ENCODE measurements at places on chromosomes 3 and 15. TPM values are rescaled to one million over a fixed set of nuclear protein-coding genes. Genes with fewer than 3 reads are reported as not detected.

The MAP1A gene
- 2.2 TPM for total RNA-seq

The GABRB3 gene
- total RNA-seq: not detected

The TPRG1 gene
- 11.2 TPM for total RNA-seq

The CLDN18 gene
- total RNA-seq: not detected

The CLEC3B gene
- total RNA-seq: not detected

The COL7A1 gene
- total RNA-seq: 0.83 TPM

The MME gene
- total RNA-seq: not detected

The PLA2G4E gene
- total RNA-seq: not detected

DNA sequence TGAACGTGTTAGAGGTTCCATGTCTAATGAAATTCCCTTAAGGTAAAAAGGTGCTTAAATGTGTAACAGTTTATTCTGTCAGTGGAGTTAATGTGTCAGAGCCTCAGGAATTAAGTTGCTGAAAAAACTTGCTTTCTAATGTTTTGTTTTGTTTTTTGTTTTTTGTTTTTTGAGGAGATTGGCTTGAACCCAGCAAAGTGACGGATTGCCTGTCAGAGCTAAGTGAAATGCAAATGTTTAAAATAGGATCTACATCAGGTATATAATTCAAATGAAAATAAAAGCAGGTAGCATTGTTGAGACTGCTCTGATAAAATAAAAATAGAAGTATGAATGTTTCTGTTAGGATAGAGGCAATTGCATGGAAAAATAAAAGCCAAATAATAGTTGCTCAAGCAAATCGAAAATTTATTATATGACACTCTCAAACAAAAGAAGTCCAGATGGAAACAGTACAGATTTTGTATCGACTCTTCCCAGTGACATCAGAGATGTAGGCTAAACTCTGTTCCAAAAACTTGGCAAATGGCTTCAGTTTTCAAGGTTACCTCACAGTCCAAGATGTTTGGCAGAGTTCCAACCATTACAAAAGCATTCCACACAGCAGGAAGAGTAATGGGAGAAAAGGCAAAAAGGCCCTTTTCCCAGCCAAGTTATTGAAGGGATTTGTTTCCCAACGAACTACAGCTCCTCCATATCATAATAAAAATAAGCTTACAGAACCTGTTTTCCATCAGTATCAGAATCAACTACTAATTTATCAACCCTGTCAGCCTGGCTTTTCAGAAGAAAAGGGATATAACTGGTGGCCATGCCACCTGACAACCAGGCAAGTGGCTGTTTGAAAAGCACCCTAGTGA lies 291.0 kb downstream of the TBL1XR1 start:
- no peaks in the 10 kb centered on the region for H3K4me1 ChIP-seq
- H3K27ac ChIP-seq: no peak overlapping the region
- no peaks in the 10 kb centered on the region for H3K36me3 ChIP-seq
- no peak for DNase-seq

GRCh38 chr15:71678191-71678590 lies 132.2 kb upstream of the NR2E3 start:
- H3K27me3 ChIP-seq: peaks cover 6% of the 10 kb centered on the region
- H3K36me3 ChIP-seq: peaks cover 3% of the 10 kb centered on the region
- H3K4me1 ChIP-seq: peaks cover 39% of the 10 kb centered on the region
- H3K4me3 ChIP-seq: no peak overlapping the region
- no peak for DNase-seq

DNA sequence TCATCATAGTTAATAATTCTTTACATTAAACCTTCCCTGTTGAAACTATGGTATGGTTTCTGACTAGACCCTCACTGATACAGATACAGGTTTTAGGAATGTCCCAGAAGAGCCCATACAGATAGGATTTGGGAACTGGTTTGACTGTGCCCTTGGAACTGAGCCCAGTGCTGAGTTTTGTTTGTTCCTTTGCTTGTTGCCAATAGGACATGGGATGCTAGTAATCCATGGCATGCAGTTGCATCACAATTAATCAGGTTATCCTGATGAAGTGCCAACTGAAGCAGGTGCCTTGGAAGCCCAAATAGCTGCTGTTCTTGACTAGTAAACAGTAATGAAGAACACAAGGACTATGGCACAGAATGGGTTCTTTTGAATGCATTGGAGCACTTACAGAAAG lies 230.6 kb downstream of the NEK10 start:
- H3K27ac ChIP-seq: no peak overlapping the region
- H3K36me3 ChIP-seq: no peaks in the 10 kb centered on the region
- no peak for DNase-seq
- no peaks in the 10 kb centered on the region for H3K4me1 ChIP-seq
- H3K27me3 ChIP-seq: no peaks in the 10 kb centered on the region

GRCh38 chr15:55031727-55032126 lies 165.0 kb downstream of the RSL24D1 start:
- no peaks in the 10 kb centered on the region for H3K36me3 ChIP-seq
- H3K27me3 ChIP-seq: peaks cover under 1% of the 10 kb centered on the region
- no peaks in the 10 kb centered on the region for H3K4me1 ChIP-seq
- no peak overlapping the region for H3K4me3 ChIP-seq
- DNase-seq: no peak
- H3K27ac ChIP-seq: no peak overlapping the region

DNA sequence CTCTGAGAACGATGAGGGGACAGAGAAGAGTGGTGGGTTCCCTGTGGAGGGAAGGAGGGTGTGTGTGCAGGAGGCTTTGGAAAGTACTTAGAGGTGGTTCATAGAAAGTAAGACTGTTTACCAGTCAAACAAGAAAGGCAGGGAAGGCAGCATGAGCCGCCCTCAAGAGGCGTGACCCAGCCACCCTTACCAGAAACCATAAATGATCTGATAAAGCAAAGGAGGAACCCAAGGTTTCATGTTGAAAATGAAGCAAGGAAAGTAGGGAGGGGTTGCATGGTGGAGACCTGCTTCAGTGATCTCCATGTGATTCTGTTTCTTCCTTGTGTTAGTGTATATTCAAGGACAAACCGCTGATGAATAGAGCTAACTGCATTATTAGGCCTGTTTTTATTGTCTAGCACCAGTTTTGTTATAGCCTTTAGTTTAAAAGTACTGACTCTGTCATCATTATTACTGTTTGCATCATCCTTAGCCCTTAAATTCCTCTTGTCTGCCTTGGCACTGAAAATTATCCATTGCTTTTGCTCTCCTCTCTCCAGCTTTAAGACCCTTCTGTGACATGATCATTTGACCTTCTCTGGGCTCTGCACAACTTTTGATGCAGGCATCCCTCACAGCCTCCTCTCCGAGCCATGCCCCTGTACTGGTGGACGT lies 96.1 kb downstream of the STAC start:
- H3K36me3 ChIP-seq: no peaks in the 10 kb centered on the region
- H3K4me3 ChIP-seq: no peak overlapping the region
- no peak overlapping the region for H3K27ac ChIP-seq

DNA sequence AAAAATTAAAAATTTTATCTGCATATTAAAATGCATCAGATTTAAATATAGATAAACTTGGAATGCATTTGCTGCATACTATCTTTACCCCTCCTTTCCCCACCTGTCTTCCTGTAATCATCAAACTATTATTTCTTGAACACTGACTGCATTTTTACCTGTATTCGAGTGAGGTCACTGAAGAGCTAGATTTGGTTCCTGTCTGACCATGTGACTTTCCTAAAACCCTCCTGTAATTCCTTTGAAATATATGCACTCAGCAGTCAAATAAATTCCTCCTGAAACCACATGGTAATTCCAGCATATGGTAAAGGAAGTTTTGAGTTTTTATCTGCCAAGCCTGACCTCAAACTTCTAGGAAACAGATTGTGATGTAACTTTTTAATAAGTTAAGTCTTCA lies 445.6 kb upstream of the FRG2C start:
- H3K27me3 ChIP-seq: no peaks in the 10 kb centered on the region
- H3K4me3 ChIP-seq: no peak overlapping the region
- H3K36me3 ChIP-seq: no peaks in the 10 kb centered on the region
- H3K27ac ChIP-seq: no peak overlapping the region
- DNase-seq: no peak

- no peak overlapping the region for H3K4me3 ChIP-seq
- peaks cover 17% of the 10 kb centered on the region for H3K27me3 ChIP-seq
- H3K36me3 ChIP-seq: no peaks in the 10 kb centered on the region
- H3K27ac ChIP-seq: no peak overlapping the region
- no peaks in the 10 kb centered on the region for H3K4me1 ChIP-seq
- no peak for DNase-seq
These were observed 15.4 kb downstream of the CHRD start for GRCh38 chr3:184395320-184395660.

DNA sequence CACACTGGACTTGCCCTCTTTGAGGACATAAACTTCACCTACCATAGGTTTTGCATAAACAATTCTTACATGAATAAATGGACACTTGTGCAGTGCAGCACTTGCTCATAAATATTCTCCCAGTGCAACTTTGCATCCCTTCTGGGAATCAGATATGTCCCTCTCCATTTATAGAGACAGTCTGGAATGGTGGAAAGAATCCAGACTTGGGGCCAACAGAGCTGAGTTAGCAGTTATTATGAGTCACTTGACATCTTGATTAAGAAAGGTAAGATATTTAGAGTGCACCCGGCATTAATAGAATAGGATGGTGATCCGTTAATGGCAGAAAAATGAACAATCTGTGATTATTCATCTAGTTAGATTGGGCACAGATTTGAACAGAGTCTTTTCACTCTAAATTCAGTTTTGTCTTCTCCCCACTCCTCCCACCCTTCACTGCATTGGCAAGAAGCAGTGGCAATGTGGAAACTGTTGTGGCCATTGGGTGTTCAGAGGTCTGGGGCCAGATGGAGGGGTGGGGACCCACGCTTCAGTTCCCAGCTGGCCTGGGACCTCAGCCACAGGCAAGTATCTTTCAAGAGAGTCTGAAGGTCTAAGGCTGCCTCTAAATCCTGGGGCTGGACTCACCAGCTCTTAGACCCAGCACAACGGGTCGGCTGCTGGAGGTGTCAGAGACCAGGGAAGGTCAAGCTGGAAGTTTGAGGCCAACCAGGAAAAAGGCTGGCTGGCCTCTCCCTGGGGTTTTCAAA lies 58.9 kb upstream of the KY start:
- no peak for DNase-seq
- H3K4me3 ChIP-seq: no peak overlapping the region
- peaks cover 10% of the 10 kb centered on the region for H3K27me3 ChIP-seq

DNA sequence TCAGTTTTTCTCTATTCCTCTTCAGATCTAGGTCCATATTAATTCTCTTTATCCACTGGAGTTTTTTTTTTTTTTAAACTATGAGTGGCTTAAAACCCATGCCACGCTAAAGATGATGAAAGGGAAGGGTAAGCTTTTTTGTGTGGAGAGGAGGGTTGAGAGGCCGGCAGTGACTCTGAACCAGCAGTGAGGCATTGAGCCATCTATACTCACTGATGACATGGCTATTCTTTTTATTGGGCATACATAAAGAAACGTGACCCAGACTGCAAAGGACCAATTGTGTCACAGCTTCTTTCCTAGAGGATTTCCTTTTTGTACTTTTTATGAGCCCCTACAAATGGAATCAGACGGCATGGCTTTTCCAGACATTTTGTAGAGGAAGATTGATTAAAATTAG lies 662.2 kb downstream of the AGBL1 start:
- H3K4me1 ChIP-seq: no peaks in the 10 kb centered on the region
- no peak overlapping the region for H3K27ac ChIP-seq
- H3K36me3 ChIP-seq: no peaks in the 10 kb centered on the region
- H3K4me3 ChIP-seq: no peak overlapping the region
- H3K27me3 ChIP-seq: no peaks in the 10 kb centered on the region

- no peak overlapping the region for H3K27ac ChIP-seq
- H3K36me3 ChIP-seq: no peaks in the 10 kb centered on the region
- no peaks in the 10 kb centered on the region for H3K4me1 ChIP-seq
- no peak overlapping the region for H3K4me3 ChIP-seq
- H3K27me3 ChIP-seq: no peaks in the 10 kb centered on the region
These were observed 105.5 kb upstream of the WNT5A start for GRCh38 chr3:55592572-55592971.

DNA sequence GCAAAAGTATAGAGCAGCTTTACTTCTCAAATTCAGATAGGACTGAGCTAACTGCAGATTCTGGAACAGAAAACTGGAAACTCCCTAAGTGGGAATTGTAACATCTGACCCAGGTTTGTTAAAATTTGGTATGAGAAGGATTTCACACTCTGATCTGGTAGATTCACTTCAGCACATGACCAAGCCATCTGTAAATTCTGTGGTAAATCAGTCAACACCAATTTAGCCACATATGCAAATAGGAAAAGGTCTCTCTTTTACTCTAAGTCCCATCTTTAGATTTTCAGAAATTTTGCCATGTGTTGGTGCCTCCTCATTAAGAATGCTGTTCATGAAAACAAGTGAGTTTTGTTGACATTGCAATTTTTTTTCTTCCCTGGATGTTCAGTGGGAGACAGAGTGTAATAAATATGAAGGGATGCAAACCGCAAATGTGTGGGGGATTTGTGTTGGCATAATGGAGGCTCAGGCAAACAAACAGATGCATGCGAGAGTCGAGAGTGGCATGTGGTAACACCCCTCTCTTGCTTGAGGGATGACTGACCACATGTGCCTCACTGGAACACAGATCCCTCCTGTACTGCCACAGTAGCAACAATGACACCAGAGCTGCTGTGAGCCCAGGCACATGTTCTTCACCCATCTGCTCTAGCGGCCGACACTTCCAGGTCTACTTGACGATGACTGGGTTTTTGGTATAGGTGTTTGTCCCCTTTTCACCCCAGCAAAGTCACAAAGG lies 146.6 kb downstream of the FEZF2 start:
- no peak overlapping the region for H3K4me3 ChIP-seq
- no peak for DNase-seq
- H3K36me3 ChIP-seq: no peaks in the 10 kb centered on the region

DNA sequence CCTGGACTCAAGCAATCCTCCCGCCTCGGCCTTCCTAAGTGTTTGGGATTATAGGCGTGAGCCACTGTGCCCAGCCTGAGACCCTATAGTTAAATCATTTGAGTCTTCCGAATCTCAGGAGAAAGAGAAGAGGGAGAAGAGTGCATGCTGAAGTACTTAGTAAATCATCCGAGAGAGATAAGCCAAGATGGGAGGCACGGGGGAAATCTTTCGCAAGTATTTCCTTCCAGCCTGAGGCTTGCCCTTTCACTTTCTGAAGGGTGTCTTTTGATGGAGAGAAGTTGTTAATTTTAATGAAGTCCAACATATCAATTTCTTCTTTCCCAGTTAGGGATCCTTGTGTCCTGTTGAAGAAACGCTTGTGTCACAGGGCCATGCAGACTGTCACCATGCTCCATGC lies 97.1 kb upstream of the SLC6A6 start:
- H3K36me3 ChIP-seq: no peaks in the 10 kb centered on the region
- H3K27ac ChIP-seq: no peak overlapping the region
- peaks cover 21% of the 10 kb centered on the region for H3K27me3 ChIP-seq
- no peak for DNase-seq
- H3K4me1 ChIP-seq: peaks cover 6% of the 10 kb centered on the region

GRCh38 chr15:51163843-51164242 lies 69.1 kb upstream of the TNFAIP8L3 start:
- H3K36me3 ChIP-seq: no peaks in the 10 kb centered on the region
- DNase-seq: no peak
- peaks cover 10% of the 10 kb centered on the region for H3K4me1 ChIP-seq
- peaks cover 12% of the 10 kb centered on the region for H3K27me3 ChIP-seq
- H3K27ac ChIP-seq: no peak overlapping the region

- peak overlapping the region; percentile 52 for H3K27ac ChIP-seq
- peaks cover 33% of the 10 kb centered on the region for H3K36me3 ChIP-seq
- peaks cover 22% of the 10 kb centered on the region for H3K4me1 ChIP-seq
These were observed 24.9 kb downstream of the ETFA start for GRCh38 chr15:76286271-76286879.

- no peak overlapping the region for H3K27ac ChIP-seq
- DNase-seq: no peak
- no peak overlapping the region for H3K4me3 ChIP-seq
- H3K36me3 ChIP-seq: no peaks in the 10 kb centered on the region
- no peaks in the 10 kb centered on the region for H3K27me3 ChIP-seq
These were observed 761 bp upstream of the GRIP2 start for GRCh38 chr3:14540821-14541385.

GRCh38 chr15:72034859-72035650 lies 82.9 kb downstream of the MYO9A start:
- no peak for DNase-seq
- H3K4me3 ChIP-seq: no peak overlapping the region
- H3K36me3 ChIP-seq: no peaks in the 10 kb centered on the region
- H3K27me3 ChIP-seq: no peaks in the 10 kb centered on the region
- no peak overlapping the region for H3K27ac ChIP-seq

All from activated T-helper 1 cell treated with anti-CD3 and anti-CD28 coated beads, Interleukin-12 subunit alpha, Interleukin-12 subunit beta, Interleukin-2, Interleukin-4 antibody, amounts not matched to agents 30 ng/mL and 10 ng/mL and 1 ng/mL, durations not matched to agents 14 hours and 24 hours and 36 hours (primary cell).